Activated CD8-positive, alpha-beta memory T cell treated with anti-CD3 and anti-CD28 coated beads for 4 hours (primary cell): ENCODE measurements at places on chromosomes 2 and 18.

- no peak for DNase-seq
Measured at GRCh38 chr2:201696151-201696659, 2.2 kb downstream of the MPP4 start.

DNA sequence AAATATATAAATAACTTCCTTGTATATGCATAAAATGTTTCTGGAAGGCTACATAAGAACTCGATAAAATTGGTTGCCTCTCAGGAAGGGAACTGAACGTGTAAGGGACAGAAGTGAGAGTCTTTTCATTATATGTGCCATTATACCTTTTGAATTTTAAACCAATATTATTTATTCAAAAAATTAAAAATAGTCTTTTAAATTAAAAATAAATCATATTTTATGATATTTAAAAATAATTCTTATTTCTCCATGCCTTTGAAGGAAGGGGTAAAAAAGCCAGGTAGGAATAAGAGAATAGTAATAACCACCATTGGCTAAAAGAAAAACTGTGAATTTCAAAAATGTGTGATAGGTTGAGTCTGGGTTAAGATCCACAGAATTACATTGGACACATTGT is 45.7 kb upstream of the C2orf74 start:
- DNase-seq: no peak

- no peak for DNase-seq
Measured at GRCh38 chr2:25743132-25743830, 69.9 kb upstream of the DTNB start.

DNA sequence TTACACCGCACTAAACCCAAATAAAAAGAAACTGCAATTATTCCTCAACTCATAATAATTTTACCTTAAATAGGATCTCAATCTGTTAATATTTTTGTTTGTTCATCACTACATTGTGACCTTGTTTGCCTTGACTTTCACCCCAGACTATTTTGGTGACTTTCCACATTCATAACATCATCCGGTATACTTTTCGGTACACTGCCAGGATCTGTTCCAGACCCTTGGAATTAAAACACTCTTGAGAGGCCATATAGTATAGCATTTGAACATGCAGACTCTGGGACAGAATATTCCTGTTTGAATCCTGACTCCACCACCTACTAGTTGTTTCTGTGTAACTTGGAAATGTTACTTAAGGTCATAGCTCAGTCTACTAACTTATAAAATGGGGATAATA is 577.4 kb downstream of the METTL4 start:
- DNase-seq: no peak

DNA sequence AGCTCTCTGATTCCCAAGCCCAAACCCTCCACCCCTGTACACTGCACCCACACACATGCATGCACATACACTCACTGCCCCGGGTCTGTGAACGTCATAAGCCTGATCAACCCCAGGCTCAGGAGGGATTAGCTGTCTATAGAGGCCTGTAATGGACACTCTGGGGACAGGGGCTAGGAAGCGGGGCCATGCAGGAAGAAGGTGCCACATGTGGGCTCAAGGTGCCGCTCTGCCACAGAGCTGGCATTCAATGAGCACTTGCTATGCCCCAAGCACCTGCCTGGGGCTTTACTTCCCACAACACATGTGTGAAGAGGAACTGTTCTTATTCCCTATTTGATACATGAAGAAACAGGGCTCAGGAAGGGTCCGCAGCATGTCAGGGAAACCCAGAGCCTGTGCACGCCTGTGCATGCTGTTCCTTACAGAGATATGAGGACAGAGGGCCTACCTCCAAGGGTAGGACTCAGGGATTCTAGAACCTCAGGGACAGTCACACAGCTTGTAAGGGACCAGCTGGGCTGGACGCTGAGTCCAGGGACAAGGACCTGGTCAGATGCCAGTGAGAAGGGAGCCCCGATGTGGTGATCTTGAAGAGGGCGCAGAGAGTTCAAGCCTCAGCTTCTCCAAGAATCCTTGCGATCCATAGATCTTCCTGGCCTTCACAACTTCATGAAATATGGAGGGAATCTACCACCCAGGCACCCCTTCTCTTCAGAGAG is 5.0 kb downstream of the BIN1 start:
- no peak for DNase-seq

GRCh38 chr18:76504749-76505148 is 9.7 kb upstream of the ZNF516 start:
- DNase-seq: no peak

DNA sequence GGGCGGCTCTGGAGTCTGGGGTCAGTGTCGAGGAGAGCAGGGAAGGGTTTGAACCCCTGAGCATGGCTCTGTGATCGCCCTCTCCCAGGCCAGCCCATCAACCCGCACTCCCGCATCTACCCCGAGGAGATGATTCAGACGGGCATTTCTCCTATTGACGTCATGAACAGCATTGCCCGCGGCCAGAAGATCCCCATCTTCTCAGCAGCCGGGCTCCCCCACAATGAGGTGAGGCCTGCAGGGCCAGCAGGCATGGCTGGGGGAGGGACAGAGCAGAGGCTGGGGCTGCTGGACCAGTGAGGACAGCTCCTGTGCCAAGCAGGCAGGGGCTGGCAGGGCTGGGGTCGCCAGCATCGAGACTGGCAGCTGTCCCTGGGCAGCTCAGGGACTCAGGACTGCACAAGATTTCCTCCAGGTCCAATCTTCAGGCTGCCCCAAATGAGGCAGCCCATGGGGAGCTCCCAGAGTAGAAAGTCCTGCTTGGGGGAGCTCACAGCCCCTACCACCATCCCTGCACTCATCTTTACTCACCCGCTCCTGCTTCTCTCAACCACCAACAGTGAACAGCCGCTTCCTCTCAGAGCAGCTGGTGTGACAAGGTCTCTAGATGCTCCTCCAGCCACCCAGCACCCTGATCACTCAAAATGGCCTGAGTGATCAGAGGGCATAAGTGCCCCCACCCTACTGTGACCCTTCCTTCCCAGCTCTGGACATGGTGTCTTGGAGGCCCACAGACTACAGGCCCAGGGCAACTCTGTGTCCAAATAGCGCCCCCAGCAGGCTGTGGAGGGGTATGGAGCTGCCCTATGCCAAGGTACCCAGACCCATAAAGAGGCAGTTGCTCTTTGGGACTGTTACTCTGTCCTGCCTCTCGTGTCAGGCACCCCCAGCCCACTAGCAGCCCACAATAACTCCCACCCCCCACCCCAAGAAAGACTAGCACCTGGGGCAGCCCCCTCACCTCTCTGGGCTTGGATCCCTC is 18.3 kb upstream of the ANKRD53 start:
- DNase-seq: no peak

GRCh38 chr2:64924170-64924934 is 64.8 kb upstream of the SLC1A4 start:
- DNase-seq: no peak

- DNase-seq: no peak
Measured at GRCh38 chr2:524442-524841, 152.8 kb downstream of the TMEM18 start.

- DNase-seq: no peak
Measured at GRCh38 chr2:54652540-54652939, 70.9 kb upstream of the EML6 start.

- no peak for DNase-seq
Measured at GRCh38 chr18:69358212-69358895, 42.3 kb upstream of the DOK6 start.

DNA sequence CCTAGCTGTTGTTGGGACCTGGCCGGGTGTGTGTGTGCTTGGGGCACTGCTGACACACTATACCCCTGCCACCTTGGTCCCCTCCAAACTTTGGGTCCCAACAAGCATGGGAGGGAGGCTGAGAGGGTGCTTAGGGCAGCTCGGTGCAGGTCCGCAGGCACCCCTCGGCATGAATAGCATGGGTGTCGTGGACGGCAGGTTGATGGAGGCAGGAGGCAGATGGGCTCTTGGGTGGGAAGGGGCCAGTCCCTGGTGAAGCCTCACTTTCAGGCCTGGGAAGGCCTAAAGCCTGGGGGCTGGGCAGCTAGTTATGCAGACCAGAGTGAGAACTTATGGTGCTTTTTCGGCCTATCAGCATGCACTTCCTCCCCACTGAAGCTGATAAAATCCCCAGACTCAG is 164.2 kb downstream of the CDH19 start:
- no peak for DNase-seq

GRCh38 chr2:70340075-70340474 is 38.2 kb upstream of the FAM136A start:
- DNase-seq: no peak

DNA sequence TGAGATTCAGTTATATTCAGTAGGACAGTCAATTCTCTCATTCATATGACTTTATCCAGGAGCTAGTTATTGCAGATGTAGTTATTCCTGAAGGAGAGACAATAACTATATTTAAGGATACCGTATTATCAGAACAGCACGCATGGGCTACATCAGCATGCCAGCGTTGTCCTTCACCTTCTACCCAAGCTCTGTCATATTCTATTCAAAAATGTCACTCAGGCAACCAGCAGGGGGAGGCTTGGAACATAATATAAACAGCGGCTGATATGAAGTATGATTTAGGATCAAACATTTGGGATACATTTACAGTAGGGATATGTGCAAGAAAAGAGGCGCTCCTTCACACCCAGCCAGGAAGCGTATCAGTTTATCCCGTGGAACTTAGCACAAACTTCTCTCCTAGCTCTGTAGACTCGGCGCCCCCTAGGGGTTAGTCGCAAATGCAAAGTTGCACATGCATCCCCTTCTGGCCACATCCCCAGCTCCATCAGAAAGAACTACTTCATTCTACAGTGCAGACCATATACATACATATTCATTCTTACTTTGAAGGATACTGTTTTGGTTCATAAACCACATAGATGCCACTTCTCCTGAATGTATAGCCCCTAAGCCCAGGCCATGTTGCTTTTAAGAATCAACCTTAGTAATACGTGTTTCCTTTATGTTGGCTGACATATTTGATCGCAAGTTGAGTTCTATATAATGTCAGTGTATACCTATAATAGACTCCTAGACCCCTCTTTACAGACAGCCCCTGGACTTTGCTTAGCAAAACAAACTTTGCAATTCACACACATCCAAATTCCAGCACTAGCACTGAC is 759.4 kb downstream of the ADCYAP1 start:
- DNase-seq: no peak

- no peak for DNase-seq
Measured at GRCh38 chr18:10930076-10930475, 219.3 kb downstream of the PIEZO2 start.

GRCh38 chr2:119010336-119010735 is 68.3 kb downstream of the MARCO start:
- DNase-seq: no peak

- DNase-seq: no peak
Measured at GRCh38 chr2:170712653-170713542, 2.2 kb upstream of the SP5 start.

DNA sequence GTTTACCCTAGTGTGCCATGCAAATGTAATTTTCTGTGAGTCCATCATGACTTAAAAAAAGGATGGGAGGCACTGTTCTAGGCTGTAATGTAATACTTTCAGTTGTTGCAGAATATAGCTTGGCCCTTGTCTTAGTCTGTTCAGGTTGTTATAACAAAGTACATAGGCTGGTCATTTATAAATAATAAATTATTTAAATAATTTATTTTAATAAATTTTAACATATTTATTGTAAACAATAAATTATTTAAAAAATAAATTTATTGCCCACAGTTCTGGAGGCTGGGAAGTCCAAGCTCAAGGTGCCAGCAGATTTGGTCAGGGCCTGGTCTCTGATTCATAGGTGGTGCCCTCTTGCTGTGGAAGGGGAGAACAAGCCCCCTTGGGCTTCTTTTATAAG is 35.2 kb downstream of the RAPGEF4 start:
- DNase-seq: no peak

- no peak for DNase-seq
Measured at GRCh38 chr2:64617631-64618151, 36.0 kb downstream of the SERTAD2 start.

DNA sequence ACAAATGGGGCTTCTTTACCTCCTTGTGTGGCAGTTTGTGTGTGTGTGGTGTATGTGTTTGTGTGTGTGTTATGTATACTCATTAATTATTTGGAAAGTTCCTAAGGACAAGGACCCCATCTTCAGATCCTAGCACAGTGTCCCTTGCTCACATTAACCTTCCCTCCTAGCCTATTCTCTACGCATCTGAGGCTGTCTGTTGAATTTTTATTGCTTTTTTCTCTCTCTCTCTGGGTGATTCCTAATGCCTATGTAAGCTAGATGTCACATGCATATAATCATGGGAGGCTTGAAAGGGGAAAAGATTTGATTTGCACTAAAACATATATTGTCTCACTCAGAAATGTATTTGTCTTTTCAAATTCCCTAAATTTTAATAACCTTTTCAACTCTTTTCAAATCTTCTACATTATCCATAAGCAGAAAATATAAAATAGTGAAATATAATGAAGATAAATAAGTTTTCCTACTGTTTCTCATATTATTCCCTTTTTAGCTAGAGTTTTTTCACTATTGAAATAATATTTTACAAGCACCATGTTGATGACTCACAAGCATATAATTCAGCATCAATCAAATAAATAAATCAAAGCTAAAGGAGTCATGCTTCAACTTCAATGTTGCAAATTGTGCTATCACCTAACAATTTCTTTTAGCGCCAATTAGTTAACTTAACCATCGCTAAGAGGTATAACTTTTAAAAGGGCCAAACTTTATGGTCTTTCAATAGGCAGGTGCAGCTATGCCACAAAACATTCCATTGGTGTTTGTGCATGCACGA is 199.0 kb upstream of the ERBB4 start:
- no peak for DNase-seq

DNA sequence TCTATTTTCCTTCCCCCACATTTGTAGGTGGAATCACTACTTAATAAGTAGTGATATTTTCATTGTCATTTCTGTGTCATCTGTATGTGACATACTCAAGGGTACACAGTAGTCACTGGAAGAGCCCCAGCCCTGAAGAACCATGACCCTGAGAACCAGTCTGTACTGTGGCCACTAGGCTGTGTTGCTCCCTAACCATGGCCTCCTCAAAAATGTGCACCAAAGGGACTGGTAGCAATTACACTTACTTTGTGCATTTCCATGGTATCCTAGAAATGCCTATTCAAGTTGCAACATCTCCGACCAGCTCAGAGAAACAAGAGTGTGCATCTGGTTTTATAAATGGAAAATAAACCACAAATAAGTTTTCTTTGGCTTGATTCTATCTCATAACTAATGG is 155.1 kb downstream of the DOCK10 start:
- no peak for DNase-seq
